Smooth muscle cell of bladder (primary cell): ENCODE measurements at places on chromosomes 16 and 17. TPM values are rescaled to one million over a fixed set of nuclear protein-coding genes. Genes with fewer than 3 reads are reported as not detected.

Gene ZNF469
- total RNA-seq = 2.0 and 4.6 TPM in 2 replicates

Gene WNT9B
- not detected in 2 replicates for total RNA-seq

Gene GPRC5B
- total RNA-seq = 11.5 and 12.2 TPM in 2 replicates

Gene PLXDC1
- 0.28 and 0.83 TPM in 2 replicates for total RNA-seq

Gene SECTM1
- 15.6 and 19.3 TPM in 2 replicates for total RNA-seq
